ENCODE measurements at places on chromosomes 5 and 9. TPM values are rescaled to one million over a fixed set of nuclear protein-coding genes. Genes with fewer than 3 reads are reported as not detected.

DNA sequence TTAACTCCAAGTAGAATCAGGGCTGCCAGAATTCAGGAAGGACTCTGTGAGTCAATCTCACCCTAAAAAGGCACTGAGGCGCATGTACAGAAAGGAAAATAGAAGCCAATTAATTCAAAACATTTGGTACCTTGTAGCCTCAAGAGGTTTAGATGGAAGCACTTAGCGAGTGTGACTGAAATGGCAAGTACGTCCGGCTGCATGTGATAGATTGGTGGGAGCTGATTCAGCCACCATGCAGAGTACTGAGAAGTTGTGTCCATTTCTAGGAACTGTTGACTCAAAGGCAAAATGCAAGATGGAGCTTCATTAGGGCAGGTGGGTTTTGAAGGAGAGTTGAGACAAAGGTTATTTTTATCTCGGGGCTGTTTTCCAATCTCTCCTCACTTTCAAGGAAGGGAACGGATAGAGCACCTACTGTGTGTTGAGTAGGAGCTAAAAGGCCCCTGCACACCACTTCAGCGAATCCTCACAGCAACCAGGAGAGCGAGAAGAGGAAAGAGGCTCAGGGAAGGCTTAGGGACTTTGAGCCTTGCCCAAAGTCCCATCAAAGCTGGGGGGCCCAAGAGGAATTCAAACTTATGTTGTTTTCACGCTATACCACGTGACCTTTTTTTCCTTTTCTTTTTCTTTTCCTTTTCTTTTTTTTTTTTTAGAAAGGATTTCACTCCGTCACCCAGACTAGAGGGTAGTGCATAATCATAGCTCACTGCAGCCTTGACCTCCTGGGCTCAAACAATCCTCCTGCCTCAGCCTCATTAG lies 34.6 kb upstream of the CPEB4 start:
- no peak for DNase-seq

DNA sequence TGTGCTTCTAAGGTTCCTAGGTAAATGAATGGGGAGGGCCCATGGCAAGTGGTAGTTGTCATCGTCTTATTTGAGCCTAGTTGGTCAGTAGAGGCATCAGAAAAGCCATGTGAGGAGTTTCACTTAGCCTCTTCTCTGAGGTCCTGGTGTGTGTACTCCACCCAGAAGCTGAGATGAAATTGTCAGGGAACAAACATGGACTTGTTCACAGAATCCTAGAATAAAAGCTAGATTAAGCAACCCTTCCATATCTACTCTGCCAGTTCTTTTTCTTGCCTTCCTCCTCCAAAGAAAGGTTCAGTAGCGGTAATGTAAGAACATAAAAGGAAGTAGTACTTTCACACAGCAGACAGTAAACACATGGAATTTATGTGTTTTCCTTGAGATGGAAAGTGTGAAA lies 70.4 kb downstream of the ARHGAP26 start:
- no peak for DNase-seq

Gene PANK3
- 27.2 TPM for total RNA-seq

Gene C1QTNF3
- total RNA-seq, result 0.24 TPM

DNA sequence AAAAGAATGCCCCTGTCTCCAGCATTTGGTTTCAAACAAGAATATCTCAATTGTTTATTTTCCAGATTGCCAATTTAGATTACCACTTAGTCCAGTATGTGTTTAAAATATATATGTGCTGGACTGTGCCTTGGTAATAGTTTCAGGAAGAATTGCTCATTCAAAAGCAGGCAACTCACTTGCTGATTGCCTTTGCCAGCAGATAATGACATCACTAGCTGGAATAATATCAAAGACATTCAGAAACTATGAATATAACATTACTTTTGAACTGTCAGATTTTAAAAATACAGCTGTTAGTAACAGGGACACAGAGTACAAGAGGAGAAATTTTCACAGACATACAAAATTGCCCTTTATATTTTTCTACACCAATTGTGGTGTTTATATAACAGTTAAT lies 96.0 kb upstream of the ITGA2 start:
- peak; percentile 23 for DNase-seq

Measured in RPMI7951 (cell line).